ENCODE measurements at places on chromosomes 7 and 10.
A peak's percentile ranks its signal among the peaks of the same experiment; 100 is the strongest.

GRCh38 chr7:134784251-134785049 is 5.0 kb downstream of the CALD1 start:
- no peak for DNase-seq

DNA sequence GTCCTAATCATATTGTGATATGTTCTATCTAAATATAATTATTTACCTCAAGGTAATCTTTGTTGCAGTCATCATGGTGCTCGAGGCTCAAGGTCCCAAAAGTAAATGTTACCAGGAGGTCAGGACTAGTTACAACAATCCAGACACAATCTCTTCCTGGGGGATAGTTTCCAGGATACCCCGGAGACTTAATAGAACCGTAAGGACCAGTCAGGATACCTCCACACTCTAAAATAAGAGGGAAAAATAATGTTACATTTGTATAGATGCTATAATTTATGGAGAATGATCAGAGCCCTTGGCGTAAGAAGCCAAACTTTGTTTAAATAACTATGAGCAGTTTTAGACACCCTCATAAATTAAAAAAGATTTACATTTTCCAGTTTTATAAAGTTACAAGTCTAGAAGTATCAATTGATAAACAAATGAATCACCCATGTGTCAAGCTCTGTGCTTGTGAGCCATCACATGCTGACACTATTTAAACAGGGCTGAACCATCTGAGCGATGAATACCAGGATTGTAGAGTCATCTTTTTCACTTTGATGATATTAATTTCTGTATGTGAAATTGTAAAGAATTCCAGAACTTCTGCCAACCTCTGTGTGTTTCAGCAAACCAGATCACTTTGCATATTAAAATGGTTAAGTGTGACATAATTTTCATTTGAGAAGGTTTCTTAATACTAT is 41.3 kb downstream of the CUBN start:
- no peak for DNase-seq

- no peak for DNase-seq
Measured at GRCh38 chr10:3964516-3964915, 179.5 kb upstream of the KLF6 start.

GRCh38 chr10:124150807-124151417 is 57.5 kb upstream of the CHST15 start:
- DNase-seq = no peak

DNA sequence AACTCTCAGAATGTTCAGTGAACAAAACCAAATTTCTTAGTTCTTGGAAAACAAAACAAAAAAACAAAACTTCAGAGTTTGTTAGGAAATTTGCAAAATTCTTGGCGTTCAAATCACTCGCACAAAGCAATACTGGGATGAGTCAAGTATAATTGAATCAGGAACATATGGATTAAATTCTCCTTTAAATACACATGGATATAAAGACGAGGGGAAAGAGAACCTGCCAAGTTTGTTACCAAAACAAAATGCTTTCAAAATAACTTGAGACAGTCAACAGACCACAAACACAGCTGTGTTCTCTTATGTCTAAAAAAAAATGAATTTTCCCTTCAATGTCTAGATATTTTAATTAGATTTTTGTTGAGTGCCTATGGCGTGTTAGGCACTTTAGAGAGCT is 93.5 kb upstream of the MPP7 start:
- DNase-seq = no peak

- DNase-seq = no peak
Measured at GRCh38 chr7:1049801-1050200, 5.5 kb downstream of the GPR146 start.

GRCh38 chr7:123538897-123539296 is 4.5 kb upstream of the IQUB start:
- no peak for DNase-seq

- DNase-seq = no peak
Measured at GRCh38 chr7:1559626-1560590, 3.9 kb upstream of the TMEM184A start.

DNA sequence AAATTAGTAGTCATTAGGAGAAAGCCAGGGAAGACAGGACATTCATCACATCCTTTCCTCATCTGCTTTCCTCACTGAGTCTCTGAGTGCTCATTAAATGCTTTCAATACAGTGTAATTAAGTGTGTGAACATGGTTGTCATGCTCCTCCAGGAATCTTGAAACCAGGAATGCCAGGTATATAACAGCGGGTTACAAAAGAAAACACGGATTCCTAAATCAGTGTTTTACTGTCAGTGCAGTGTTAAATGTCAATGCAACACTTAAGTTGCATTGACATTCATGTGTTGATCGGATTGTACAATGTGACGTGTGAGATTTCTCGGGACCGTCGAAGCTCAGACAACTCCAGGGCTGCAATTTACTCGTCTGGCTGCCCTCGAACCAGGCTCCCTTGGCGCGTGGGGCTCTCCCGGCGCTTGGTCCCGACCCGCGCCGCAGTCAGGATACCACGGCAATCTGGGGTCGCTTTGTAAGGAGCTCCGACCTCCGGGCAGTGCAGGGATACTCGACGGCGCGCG is 455 bp upstream of the SPAG6 start:
- no peak for DNase-seq

DNA sequence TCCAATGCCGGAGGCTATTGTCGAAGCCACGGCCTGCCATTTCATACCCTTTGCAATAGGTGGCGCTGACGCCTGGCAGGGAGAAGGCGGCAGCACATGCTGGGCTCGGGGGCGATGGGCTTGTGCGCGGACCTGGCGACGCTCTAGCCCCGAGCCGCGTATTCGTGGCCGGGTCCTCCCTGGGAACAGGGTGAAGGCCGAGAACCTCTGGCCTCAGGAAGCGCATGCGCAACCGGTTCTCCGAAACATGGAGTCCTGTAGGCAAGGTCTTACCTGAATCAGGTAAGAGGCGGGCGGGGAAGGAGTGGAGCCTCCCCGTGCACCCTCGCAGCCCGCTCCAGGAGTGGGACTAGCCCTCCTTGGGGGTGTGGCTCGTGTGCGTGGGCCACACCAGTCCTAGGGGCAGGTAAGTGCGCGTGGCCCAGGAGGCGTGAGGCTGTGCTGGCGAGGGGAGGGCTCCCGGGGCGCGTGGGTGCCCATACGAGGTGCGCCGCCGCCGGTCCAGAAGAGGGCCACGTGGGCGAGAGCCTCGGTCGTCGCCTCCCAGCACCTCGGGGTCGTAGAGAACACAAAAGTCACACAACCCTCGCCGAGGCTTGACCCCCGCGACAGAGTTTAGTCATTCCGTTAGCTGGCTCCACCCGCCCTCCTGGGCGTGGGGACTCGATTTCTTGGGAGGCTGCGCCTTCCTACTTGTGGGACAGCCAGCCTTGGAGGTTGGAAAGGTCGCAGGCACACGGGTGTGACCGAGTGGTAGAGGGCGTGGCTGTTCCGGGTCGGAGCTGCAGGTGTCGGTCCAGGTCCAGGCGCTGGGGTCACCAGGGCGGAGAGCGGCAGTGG is 5.6 kb upstream of the MEST start:
- DNase-seq = peak; percentile 16

GRCh38 chr10:36345807-36346206 is 703.7 kb upstream of the FZD8 start:
- DNase-seq = no peak

GRCh38 chr10:130218181-130218641 is 82.0 kb downstream of the GLRX3 start:
- DNase-seq = no peak

- DNase-seq = no peak
Measured at GRCh38 chr10:119221201-119221600, 13.8 kb downstream of the GRK5 start.

DNA sequence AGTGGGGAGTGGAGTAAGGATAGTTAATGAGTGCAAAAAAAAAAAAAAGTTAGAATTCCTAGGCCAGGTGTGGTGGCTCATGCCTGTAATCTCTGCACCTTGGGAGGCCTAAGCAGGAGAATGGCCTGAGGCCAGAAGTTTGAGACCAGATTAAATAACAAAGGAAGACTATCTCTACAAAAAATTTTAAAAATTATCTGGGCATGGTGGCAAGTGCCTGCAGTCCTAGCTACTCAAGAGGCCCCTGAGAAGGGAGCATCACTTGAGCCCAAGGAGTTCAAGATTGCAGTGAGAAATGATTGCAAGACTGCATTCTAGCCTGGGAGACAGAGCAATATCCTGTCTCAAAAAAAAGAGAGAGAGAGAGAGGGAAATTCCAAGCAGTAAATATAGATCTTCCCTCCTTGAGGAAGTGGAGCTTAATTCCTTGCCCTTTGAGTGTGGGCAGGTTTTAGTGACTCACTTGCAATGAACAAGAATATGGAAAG is 19.5 kb upstream of the CSTF2T start:
- no peak for DNase-seq

DNA sequence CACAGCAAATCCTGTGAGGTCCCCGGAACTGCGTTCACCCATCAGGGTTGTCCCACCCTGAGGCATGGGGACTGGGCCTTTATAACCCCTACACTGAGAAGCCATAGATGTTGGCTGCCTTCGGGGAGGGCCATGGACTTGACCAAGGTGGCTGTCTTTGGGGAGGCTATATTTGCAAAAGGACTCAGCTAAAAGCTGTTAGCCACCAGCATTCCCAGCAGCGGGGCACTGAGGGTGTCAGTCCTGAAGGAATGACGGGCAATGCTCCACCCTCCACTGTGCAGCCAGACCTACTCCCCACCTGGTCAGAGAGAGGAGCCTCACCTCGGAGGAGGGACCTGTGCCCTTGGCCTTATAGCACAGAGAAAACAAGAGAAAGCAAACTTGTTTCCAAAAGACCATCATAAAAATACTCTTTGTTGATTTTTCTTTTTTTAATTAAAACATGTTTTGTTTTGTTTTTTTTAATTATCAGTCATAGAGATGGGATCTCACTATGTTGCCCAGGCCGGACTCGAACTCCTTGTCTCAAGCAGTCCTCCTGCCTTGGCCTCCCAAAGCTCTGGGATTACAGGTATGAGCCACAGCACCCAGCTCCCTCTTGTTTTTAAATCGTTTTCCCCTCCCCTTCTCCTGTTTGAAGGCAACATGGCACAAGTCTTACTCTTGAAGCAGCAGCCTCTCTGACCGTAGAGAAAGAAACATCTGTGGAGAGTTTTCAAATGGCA is 26.7 kb upstream of the CUX1 start:
- DNase-seq = no peak
